Colonic mucosa (tissue), 4 donors: ENCODE measurements at places on chromosomes 1 and 21. TPM values are rescaled to one million over a fixed set of nuclear protein-coding genes. Genes with fewer than 3 reads are reported as not detected.

The FOXD3 gene
- total RNA-seq = 0.35 TPM

The CMPK1 gene
- 172 TPM for total RNA-seq

DNA sequence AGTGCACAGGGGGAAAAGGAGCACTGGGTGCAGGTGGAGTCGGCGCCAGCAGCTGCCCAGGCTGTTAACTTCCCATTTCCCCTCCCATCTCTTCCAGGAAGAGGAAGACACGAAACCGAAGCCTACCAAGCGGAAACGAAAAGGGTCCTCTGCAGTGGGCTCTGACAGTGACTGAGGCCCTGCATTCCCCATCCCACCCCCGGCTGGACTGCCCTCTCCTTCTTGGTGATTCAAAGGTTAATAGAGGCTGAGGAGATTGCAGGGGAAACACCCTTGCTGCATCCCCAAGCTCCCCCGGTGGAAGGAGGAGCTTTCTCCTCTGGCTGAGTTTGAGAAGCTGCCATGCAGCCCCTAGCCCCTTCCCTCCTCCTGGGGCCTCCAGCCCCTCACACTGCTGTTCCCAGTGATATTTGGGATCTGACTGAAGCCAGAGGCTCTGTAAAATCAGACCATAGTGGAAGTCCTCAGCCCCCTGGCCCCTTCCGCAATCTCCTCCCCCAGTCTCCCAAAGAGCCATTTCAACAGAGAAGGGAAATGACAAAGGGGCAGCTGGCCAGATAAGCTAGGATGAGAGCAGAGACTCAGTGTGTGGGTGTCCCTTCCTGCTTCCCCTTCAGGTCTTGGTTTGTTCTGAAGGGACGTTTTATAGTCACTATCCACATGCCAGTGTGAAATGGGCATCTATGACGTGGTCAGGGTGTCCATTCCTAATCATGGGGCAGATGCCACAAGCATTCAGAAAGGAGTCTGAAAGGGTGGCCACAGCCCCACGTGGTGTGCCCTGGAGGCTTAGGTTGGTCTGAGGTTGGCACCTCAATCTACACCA lies 1.9 kb upstream of the SLC27A3 start:
- DNase-seq = no peak

DNA sequence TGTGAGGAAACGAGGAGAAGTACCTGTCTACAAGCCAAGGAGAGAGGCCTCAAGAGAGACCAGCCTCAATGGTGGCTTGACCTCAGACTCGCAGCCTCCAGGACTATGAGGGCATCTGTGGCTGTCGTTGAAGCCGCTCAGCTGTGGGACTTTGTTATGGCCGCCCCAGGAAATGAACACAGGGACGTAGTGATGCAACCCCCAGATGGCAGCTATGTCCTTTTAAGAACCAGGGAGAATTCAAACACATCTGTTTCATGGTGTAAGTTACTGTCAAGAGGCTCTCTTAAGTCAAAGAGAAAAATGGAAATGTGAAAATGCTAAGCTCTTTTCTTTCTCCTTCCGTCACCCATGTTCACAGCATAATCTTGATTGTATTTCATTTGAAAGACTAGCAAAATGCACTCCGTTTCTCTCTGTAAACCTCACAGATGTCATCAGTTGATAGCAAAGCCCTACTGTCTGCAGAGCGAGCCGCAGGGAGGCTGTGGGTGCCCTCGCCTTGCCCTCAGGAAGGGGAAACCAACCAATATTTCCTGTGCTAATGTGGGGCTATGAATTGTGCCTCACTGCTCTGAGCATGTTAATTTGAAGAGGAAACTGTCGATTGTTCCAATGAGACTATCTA lies 21.3 kb downstream of the UBASH3A start:
- no peak for DNase-seq

- no peak for DNase-seq
These were observed 4.2 kb downstream of the TTC39A start for GRCh38 chr1:51325878-51326755.

- no peak for DNase-seq
These were observed 101.9 kb downstream of the RGS21 start for GRCh38 chr1:192418552-192419285.

- no peak for DNase-seq
These were observed 57.6 kb downstream of the DNM3 start for GRCh38 chr1:171898941-171899340.

- no peak for DNase-seq
These were observed at the start of gene CD52 for GRCh38 chr1:26317612-26318337. CD52 (plus strand) TSS chr1:26317958; CDS start chr1:26318018, 60 bp downstream.

GRCh38 chr21:46570631-46571030 lies 34.3 kb downstream of the S100B start:
- no peak for DNase-seq

DNA sequence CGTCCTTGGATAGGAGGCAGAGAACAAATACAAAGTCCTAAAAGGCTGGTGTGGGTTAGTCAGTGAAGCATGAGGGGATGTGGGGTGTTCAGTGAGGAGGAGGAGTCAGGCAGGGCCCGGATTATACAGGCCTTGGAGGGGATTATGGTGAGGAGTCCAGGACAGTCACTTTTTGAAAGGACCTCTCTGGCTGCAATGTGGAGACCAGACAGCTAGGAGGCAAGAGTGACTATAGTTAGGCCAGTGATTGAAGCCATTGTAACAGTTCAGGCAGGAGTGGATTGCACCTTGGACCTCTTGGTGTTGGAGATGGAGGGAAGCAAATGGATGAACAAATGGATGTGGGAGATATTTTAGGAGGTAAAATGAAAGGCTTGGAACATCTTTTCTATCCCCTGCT lies 115.8 kb downstream of the C1orf94 start:
- DNase-seq = no peak

- peak; percentile 62 for DNase-seq
These were observed 238.0 kb upstream of the TMEM51 start for GRCh38 chr1:14915356-14916054.

DNA sequence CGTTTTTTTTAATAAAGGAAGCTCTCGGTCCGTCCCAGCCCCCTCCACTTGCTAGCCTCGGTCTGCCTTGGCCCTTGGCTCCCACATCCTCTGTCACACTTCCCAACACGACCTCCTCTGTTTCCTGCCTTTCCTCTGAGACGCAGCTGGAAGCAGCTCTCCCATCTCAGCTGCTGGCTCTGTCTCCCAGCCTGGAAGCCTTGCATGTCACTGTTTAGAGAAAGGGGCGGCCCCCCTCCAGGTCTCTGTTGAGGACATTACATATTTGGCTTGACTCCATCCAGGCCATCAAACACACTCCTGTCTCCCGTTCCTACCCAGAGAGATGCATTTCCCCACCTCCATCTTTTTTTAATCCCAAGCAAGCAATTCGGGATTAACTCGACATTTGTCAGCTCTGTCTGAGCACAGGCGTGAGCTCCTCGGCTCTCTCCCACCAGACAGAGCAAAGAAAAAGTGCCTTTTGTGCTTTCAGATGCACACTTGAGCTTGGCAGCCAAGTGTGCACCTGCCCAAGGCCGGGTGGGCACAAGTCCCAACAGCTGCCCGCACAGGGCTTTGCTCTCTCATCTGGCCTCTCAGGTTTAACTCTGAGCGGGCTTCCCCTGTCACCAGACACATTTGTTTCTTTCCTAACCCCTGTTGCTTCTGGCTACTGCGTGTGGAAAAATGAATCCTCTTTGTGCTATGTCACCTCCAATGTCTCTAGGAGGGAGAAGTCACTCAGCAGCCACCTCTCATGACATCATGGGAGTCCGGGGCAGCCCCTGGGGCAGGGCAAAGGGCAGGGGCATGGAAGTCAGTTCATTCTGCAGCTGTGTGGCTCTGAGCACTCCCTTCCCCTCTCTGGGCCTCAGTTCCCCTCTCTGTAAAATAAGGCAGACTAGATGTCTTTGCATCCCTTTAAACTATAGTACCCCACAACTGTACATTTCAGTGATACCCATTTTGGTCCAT lies 108.3 kb downstream of the KCND3 start:
- no peak for DNase-seq

DNA sequence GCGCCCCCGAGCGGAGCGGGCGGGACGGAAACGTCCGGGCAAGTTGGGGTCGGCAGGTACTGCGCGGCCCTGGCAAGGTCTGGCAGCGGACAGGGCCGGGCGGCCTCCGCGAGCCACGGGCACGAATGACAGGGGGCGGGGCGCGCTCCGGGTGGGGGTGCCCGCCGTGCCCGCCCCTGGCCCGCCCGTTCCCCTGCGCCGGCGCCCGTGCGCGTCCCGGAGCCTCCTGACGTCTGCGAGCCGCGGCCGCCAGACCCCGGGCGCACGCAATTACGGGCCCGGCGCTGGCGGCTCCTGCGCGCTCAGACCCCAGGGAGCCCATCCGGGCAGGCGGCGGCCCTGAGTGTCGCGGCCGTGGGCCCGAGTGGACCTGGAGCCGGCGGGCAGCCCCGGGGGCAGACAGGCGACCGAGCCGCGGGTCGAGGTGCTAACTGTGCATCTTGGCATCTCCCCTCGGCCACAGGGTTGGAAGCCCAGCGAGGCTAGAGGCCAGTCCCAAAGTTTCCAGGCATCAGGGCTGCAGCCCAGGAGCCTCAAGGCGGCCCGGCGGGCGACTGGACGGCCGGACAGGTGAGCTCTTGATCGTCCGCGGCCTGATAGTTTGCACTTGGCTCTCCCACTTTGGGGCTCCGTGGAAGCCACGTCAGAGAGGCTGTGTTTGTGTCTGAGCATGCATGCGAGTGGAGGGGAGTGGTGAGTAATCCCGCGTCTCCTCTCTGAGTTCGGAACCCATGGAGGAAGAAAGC lies 918 bp downstream of the MIB2 start:
- DNase-seq = peak; percentile 56

DNA sequence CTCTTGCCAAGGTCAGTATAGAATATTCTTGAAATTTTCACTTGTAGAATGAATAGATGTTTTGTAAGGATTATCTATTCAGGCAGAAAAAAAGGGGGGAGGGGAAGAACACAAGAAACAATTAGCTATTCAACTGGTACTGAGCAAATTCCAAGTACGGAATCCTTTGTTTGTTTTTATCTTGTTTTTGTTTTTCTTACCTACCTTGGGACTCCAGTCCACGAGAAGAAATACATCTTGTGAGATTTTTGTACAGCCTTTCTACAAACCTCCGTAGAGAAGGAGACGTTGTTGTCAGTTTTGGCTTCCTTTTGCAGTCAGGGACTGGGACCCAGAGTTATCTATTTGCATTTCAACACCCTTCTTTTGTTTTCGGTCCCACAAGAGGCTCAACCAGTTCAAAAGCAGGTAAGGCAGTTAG lies 36.0 kb downstream of the ZNF281 start:
- DNase-seq = no peak

GRCh38 chr1:244876228-244876910 lies 12.0 kb upstream of the HNRNPU start:
- DNase-seq = no peak

DNA sequence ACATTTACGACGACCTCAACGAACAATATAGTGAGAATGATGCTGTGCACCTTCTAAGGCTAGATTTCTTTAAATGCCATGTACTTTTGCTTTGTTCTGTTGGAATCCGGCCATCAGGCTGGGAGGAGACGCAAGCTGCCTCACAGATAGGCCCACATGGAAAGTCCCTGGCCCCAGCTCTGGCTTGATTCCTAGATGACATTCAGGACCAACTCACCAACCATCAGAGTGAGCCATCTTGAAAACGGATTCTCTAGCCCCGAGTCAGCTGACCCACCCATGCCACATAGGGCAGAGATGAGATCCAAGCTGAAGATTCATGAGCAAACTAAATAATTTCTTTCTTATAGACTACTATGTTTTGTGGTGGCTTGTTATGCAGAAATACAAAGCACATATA lies 164.4 kb downstream of the ZNF281 start:
- DNase-seq = no peak
